ENCODE measurements at places on chromosomes 13 and 19.

DNA sequence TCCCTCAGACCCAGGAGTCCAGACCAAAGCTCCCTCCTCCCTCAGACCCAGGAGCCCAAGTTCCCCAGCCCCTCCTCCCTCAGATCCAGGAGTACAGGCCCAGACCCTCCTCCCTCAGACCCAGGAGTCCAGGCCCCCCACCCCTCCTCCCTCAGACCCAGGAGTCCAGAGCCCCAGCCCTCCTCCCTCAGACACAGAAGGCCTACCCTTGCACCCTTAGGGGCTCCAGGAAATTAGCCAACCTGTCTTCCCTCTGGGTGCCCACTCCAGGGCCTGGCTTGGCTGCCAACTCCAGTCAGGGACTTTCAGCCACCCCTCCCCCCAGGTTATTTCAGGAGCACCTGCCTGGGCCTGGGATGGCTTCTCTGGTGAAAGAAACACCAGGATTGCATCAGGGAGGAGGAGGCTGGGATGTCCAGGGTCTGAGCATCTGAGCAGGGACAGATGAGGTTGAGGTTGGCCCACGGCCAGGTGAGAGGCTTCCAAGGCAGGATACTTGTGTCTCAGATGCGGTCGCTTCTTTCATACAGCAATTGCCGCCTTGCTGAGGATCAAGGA lies at the start of gene FGF21:
Gene FGF21, plus strand, starts transcription at position 441 of the 558 bp plus-strand sequence. CDS start 713 bp downstream, outside the sequence.
- no peak for DNase-seq

- DNase-seq: no peak
Measured at GRCh38 chr13:102198418-102199311, 203.2 kb downstream of the FGF14 start.

DNA sequence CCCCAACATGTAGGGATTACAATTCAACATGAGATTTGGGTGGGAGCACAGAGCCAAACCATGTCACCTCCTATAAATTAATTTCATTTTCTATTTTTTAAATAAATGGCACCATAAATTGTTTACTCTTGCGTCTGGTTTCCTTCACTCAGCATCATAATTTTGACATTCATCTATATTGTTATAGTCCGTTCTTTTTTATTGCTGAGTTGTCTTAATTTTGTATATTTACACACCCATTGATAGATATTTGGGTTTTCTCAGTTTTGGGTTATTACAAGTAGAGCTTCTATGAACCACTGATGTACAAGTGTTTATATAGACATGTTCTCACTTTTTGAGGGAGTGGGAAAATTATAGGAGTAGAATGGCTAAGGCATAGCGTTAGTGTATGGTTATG lies 445.4 kb downstream of the MYO16 start:
- no peak for DNase-seq

- DNase-seq: no peak
Measured at GRCh38 chr19:10637894-10638293, 12.5 kb downstream of the SLC44A2 start.

DNA sequence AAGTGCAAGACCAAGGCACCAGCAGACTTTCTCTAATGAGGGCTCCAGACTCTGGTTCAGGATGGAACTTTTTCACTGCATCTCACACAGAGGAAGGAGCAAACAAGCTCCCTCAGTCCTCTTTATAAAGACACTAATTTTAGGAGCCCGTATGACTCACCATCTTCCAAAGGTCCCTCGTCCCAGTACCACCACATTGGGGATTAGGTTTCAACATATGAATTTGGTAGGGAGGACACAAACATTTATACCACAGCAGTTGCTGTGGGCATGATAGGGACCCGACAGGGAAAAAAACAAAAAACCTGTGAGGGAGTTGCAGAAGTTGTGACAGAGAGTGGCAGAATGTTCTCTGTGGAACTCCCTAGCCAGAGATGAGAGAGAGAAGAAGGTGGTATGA lies 6.5 kb upstream of the CNMD start:
- DNase-seq: no peak

GRCh38 chr13:106691861-106692260 lies 123.9 kb upstream of the ARGLU1 start:
- no peak for DNase-seq

DNA sequence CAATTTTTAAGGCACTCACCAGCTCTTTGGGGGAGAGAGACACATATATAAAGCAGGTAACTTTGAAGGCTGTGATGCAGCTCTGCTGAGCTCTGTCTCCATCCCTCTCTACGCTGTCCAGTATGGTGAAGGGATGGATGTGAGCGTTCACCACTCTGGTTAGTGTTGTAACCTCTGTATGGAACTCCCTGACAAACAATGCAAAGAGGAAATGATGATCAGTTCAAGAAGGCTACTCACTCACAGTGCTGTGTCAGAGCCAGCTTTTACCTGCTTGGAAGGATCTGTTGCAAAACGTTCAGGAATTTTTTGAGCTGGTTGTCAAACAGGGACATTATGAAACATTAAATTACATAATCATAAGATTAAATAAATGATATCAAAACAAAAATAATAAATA lies 90.8 kb upstream of the SLC10A2 start:
- DNase-seq: no peak

- no peak for DNase-seq
Measured at GRCh38 chr19:40332669-40333068, 15.5 kb downstream of the C19orf47 start.

GRCh38 chr13:91406619-91407018 lies 8.2 kb downstream of the GPC5 start:
- no peak for DNase-seq

GRCh38 chr19:38734426-38735256 lies 9.6 kb downstream of the CAPN12 start:
- DNase-seq: no peak

DNA sequence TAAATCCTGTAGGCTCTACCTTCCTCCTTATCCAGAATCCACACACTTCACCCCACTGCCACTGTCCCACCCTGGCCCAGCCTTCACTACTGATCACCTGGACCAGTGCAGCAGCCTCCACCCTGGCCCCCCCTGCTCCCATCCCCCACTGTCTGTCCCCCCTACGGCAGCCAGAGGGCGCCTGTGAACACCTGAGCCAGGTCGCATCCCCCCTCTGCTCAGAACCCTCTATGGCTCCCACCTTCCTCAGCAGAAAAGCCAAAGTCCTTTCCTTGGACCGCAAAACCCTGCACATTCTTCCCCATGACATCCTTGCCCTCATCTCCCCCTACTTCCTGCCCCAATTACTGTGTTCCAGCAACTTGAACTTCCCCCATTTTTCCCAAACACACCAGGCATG lies 20.6 kb downstream of the ELAVL3 start:
- DNase-seq: no peak

- no peak for DNase-seq
Measured at GRCh38 chr19:45283443-45284033, 32.5 kb downstream of the MARK4 start.

DNA sequence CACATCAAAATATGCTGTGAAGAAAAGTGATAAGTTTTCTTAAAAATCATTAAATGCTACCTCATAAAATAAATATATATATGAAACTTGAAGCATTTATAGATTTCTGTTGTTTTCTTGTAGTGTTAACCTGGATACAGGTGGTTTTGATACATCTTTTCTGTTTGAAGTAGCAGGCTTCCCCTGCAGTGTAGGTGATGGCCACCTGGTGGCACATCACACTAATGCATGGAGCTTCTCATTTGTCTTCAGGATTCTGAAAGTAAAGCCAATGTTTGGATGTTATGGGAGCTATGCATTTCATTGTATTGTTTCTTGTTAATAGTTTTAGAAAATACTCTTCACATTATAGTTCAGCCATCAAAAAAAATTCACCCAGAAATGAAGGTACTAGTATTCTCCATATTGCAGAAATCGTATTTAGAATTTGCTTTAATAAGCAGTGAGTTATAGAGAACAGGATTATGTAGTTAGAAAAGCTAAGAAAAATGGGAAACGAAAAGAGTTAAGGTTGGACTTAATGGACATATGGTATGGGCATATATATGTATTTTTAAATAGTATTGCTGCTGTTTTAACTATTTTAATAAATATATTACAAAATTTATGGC lies 18.7 kb downstream of the GPR180 start:
- no peak for DNase-seq

DNA sequence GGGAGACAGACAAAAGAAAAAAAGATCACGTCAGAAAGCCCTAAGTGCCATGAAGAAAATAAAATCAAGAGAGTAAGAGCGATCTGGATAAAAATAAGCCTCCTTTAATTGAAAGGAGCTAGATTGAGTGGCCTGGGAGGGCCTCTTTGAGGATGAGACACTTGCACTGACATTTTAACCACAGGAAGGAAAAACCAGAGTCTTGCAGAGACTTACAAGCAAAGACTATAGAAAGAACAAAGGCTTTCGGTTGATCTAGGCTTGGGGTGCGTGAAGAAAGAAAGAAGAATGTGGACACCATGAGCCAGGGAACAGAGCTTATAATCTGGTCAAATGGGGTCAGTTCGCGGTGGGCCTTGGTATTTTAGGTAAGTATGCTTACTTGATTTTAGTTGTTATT lies 342.7 kb downstream of the COG6 start:
- DNase-seq: no peak

GRCh38 chr13:68713394-68713793 lies 1394.2 kb upstream of the ATXN8OS start:
- no peak for DNase-seq

DNA sequence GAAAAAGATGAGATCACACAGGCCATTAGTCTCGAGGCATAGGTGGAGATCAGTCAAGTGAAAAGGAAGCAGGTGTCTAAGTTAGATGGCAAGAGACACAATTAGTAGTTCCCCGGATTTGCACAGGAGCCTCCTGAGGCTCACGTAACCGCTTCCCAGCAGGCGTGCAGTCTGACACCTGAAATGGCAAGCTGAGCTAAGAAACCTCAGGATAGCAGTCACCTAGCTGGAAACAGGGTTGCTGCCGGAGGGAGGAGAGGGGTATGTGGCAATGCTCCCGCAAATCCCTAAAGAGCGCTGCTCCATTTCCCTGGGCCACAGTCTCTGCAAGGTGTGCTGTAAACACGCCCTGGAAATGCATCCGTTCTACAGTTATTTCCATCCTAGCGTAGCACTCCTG lies 1151.0 kb downstream of the DIAPH3 start:
- no peak for DNase-seq

- DNase-seq: no peak
Measured at GRCh38 chr13:110216006-110216397, 91.0 kb downstream of the COL4A1 start.

DNA sequence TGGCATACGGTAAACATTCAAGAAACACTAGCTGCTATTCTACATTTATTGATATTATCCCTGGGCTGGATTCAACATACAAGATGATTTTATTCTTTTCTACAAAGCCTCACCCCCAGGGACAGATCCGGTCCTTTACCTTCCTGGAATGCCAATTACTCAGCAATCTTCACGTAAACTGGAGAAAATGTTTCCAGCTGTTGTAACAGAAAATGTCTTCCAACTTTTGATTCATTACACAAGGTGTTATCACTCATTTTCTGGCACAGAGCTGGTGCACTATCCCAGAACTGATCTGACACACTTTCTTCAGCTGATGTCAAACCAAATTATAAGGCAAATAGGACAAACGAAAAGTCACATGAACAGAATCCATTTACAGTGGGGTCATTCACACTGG lies 33.1 kb downstream of the DCLK1 start:
- no peak for DNase-seq

GRCh38 chr13:97921176-97921816 lies 32.2 kb upstream of the IPO5 start:
- no peak for DNase-seq

DNA sequence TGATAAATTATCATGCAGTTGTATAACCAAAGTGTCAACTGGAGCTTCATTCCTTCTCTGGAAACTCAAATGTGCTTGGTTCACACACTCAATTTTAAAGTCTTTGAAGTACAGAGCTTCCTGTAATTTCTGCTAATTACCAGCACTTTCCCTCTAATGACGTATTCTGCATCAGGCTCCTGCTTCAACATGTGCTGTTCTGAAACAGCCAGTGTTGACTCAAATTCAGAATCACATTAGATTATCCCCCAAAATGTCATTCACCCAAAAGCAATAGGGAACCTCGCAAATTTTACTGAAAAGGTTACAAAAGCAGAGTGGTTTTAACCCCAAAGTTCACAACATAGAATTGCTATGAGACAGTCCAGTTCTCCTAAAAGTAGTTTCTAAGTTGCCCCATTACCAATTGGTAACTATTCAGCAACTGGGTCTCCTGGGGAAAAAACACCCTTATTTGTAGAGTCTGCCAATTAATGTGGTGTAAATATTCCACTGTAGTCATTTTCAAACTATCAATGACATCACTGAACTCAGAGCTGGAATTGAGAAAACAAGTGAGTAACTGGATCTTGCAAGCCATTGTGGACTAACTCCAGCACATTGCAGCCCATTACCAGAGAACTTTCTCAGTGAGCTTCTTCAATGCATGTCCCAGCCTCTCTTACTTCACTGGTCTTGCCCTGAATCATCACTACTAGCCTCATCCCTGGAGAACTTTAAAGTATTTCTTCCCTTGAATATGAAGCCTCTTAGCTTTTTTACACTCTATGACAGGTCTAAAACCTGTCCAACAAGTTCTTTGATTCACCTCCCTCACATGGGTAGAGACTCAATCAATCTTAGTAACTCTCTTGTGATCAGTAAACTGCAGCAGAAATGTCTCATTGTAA lies 955.4 kb downstream of the EFNB2 start:
- DNase-seq: no peak

GRCh38 chr19:32692727-32693061 lies 1.1 kb downstream of the NUDT19 start:
- DNase-seq: no peak

DNA sequence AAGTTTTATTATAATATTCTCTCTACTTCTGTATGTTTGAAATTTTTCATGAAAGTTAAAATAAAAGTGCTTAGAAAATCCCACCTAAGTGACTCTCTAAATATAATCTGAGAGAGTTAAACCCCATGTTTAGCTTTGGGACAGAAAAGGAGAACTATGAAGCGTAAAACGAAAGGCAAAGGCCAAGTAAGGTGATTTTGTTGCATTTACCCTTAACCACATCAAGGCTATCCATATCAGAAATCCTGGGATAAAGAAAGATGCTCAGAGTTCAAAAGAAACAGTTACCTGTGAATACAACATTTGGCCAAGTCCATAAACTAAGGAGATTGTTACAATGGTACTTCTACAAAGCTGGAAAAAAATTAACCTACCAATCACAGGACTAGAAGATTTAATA lies 31.3 kb downstream of the UBL3 start:
- no peak for DNase-seq

GRCh38 chr13:50306156-50306555 lies 290.9 kb downstream of the KCNRG start:
- no peak for DNase-seq

DNA sequence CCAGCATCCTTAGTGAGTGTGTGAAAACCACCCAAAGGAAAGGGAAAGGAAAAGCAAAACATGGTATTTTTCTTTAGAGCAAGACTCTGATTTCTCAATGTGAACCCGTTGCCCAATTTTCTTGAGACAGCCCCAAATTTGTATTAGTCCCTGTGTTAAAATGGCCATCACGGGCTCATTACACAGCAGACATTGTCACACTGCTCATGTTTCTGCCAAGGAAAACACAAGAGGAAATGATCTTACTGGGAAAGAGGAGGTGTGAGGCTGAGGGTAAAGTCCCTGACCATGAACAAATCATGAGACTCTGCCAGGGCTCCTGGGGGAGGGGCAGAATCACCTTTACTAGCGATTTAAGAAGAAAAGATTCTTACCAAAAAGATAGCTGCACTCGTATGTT lies 54.4 kb downstream of the FAM124A start:
- DNase-seq: no peak

GRCh38 chr19:11136400-11137101 lies 19.0 kb downstream of the SPC24 start:
- no peak for DNase-seq

Measured in NCI-H2081 treated with DMSO at 0.1 percent for 48 hours (cell line).